ENCODE measurements at places on chromosomes 11 and 22.

- DNase-seq = no peak
Measured at GRCh38 chr22:35735542-35735941, 17.9 kb downstream of the APOL5 start.

DNA sequence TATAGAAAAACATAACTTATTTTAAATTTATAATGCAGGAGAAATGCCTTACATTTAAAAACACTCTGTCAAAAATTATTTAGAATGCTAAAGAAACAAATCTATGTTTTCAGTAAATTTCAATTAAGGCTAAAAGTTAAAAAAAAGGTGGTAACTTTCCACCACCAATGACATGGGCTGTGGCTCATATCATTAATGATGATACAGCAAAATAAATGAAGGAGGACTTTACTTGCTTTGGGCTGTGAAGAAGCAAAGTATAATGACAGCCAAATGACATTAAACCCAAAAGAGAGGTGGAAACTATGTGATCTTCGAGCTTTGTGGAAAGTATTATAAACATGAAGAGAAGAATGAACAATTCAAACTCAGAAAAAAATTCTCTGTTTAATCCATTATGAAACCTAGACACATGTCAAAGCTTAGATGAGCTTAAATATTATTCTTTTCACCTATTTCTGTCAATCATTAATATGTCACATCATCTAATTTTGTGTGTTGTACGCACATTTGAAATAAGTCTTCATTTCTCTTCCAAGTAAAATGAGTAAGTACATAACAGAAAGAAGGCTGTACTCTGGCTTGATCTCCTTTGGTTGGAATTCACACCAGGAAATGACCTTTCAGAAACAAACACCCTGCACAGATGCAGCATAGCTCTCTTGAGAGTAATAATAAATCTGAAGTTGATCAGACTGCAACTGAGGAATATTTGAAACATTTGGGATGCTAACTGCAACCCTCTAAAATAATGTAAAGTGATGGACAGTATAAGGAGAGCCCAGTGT is 265.8 kb downstream of the TTC28 start:
- no peak for DNase-seq

GRCh38 chr11:91773090-91773489 is 451.5 kb upstream of the FAT3 start:
- DNase-seq = no peak

DNA sequence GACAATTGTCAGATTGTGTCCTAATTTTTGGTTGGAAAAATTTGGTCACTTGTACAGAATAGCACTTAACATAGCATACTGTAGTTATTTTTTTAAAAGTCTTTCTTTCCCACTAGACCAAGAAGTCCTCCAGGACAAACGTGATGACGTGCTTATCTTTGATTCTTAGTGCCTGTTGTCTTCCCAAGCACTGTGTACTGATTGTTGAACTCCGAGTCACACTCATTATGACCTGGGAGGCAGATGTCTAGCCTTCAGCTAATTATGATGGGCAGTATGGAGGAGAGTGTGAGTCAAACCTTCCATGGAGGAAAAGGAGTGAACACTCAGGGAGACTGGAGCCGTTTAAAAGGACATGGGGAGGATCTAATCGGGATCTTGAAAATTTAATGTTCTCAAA is 119.8 kb downstream of the SPON1 start:
- DNase-seq = no peak

DNA sequence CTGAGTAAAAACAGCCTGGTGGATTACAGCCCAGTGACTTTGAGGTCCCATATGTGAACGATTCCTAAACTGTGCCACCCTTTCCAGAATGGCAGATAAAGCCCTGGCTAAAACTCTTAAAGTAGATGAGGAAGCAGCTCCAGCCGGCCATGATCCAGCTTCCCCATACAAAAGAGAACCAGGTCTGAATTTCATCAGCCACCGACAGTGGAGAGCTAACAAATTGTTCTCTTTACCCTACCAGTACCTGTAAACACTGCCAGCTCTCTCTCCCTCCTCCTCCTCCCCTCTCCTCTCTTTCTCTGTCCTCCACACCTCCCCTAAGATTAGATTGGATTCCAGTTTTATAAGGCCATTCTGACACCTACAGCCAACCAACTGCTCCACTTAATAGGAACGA is 176.9 kb downstream of the DSCAML1 start:
- no peak for DNase-seq

DNA sequence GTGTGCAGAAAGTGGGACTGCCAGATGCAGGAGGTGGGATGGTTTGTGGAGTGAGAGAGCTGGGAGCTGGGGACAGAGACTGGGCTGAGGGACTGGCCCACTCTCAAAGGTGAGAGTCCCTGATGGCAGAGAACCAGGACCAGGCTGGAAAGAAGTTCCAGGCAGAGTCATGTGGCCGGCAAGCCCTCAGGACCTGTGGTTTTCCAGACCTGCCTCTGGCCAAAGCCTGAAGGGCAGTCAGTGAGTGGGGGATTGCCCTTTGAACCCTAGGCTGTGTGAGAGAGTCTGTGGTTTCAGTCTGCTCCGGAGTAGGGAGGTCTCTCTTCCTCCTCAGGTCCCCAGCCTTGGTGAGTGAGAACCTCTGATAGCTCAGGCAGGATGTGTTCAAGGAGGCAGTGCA is 17.0 kb downstream of the KCNC1 start:
- DNase-seq = no peak

- DNase-seq = peak; percentile 1
Measured at GRCh38 chr11:129785383-129786111, 30.1 kb upstream of the TMEM45B start.

GRCh38 chr22:36301851-36302250 is 48.9 kb downstream of the APOL1 start:
- DNase-seq = no peak

DNA sequence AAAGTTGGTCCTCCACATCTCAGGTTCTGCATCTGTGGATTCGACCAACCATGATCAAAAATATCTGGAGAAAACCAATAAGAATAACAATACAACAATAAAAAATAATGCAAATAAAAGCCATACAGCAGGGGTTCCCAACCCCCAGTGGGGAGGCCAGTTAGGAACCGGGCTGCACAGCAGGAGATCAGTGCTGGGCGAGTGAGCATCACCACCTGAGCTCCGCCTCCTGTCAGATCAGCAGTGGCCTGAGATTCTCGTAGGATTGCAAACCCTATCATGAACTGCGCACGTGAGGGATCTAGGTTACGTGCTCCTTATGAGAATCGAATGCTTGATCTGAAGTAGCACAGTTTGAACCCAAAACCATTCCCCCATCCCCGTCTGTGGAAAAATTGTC is 25.4 kb upstream of the MYO18B start:
- no peak for DNase-seq

- DNase-seq = peak; percentile 74
Measured at GRCh38 chr11:120564573-120565311, 53.2 kb downstream of the GRIK4 start.

DNA sequence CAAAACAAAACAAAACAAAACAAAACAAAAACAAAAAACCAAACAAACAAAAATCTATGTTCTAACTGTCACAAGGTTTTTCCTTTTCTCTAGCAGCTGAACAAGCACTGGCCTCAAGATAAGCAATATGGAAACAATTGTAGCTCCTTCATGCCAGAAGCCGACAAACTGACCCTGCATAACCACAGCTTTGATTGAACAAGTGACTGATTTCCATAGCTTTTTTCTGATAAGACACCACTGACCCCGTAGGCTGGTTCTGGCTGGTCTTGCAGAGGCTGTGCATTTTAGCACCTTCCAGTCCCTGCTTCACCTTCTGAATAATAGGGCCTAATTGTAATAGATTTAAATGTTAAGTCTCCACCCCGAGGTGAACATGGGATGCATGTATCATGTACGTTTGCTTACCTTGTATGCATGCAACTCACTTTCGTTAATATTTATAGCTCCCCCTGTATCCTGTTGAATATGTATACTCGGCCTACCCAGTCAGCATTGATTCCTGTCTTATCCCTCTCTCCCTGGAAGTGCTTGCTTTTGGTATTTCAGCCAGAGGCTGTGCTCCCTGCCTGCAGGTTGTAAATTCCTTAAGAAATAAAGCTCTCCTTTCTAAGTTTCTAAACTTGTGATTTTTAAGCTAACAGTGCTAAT is 49.6 kb downstream of the CNTF start:
- DNase-seq = no peak

GRCh38 chr11:76791861-76792260 is 8.7 kb downstream of the TSKU start:
- no peak for DNase-seq

GRCh38 chr11:45176996-45177395 is 30.6 kb downstream of the PRDM11 start:
- DNase-seq = no peak

DNA sequence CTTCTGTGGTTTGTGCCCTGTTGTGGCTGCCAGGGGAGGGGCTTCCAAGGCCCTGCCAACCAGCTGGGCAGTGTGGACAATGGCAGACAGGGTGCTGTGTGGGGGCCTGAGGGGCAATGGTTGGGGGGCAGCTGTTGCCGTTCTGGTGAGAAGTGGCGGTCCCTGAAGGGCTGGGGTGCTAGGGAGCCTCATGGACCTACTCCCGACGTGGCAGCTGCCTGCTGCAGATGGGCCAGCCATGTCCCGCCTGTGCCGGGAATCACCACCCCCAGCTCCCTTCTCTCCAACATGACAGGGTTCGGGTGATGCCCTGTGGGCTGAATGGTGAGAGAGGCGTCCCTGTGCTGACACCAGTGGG is 74.2 kb downstream of the KCNQ1 start:
- no peak for DNase-seq

DNA sequence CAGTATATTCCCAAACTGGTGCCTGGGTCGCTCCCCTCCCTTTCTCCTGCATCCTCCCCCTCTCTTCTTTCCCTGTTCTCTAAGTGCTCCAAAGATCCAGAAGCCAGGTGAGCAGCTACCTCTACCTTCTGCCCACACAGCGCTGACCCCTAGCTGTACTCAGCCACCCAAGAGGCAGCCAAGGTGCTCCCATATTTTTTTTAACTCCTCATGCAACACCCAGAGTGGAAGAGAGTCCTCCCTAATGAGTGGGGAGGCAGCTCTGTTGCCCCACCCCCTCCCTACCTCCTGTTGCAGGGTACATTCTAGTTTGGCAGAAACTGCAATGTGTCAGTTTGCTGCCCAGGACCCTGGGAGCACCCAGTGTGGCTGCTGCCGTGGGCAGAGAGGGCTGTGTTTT is 40.2 kb downstream of the RPL27A start:
- no peak for DNase-seq

DNA sequence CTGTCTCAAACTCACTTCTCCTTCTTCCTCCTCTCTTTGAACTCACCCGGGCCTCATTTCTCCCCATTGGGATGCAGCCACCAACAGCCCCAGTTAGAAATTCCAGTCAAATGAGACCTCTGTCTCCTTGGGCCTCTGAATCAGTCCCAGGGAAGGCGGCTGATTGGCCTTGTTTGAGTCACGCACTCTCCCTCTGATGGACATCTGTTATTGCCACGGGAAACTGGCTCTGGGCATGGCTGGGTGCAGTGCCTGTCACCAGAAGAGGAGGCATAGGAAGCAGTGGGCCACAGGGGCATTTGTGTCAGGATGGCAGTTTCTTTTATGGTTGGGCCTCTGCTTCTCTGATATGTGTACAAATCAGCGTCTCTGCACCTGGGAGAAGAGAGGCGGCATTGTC is 9.6 kb upstream of the WNT11 start:
- DNase-seq = no peak

GRCh38 chr11:28713850-28714249 is 605.7 kb downstream of the METTL15 start:
- no peak for DNase-seq

DNA sequence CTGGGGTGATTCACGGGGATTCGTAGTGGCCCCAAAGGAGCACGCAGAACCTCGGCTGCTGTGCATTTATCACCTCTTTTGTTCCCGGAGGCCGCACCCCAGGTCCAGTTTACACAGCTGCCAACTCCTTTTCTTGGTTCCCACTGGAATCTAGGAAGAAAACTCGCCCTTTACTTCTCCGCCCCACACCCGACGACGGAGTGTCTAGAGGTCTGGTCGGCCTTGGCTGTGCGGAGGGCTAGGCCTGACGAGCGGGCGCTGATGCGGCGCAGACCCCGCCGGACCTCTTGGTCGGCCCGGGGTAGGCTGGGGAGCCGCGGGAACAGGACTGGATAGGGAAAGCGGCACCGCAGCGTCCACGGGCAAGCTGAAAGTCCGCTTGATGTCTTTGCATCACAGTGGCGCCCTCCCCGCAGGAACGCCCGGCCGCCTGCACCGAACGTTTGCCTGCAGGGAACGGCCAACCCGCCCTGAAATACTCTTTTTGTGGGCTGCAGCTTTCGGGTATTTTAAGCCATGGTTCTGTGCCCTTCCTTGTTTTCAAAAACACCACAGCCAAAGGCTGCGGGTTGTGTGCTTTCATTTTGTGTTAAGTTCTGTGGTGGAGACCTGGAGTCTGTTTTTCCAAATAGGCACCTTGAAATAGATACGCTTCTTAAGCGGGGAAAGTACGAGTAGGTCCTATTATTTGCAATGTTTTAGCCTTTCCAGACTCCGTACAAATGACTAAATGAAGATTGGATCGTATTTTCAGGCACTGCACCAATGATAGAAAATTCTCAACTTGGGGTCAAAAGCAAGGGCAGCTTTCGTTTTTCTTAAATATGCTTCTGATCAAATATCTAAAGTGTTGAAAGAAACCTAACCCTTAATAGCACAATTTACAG is 829 bp upstream of the ZBED5 start:
- peak; percentile 60 for DNase-seq

DNA sequence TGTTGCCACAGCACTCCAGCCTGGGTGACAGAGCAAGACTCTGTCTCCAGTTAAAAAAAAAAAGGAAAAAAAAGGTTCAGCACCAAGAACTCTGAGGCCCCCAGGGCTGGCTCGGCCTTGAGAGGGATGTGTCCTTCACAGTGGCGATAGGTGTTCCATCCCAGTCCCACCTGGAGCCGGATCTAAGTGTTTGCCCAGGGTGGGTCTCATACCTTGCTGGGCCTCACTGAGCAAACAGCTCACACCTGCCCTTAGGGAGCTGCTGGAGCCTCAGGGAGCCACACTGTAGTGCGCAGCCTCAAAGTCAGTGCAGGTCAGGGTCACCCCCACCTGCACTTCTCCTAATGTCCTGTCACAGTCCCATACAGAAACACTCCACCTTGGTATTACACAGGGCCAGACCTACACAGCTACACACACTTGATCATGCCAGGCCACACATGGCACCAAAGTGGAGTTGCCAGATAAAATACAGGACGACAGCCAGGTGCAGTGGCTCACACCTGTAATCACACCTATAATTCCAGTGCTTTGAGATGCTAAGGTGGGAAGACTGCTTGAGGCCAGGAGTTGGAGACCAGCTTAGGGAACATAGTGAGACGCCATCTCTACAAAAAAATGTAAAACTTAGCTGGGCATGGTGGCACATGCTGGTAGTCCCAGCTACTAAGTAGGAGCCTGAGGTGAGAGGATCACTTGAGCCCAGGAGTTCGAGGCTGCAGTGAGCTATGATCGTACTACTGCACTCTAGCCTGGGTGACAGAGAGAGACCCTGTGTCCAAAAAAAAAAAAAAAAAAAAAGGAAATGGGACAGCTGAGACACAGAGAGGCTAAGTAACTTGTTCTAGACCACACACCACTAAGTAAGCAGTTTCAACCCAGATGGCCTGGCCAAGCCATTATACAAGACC is 7.3 kb downstream of the STARD10 start:
- no peak for DNase-seq
